Subcutaneous preadipocyte (primary cell): ENCODE measurements at places on chromosomes 1 and 21. TPM values are rescaled to one million over a fixed set of nuclear protein-coding genes. Genes with fewer than 3 reads are reported as not detected.

The RXRG gene
- total RNA-seq, result not detected in 2 replicates

The FCGR1A gene
- total RNA-seq, result not detected in 2 replicates

The IKBKE gene
- total RNA-seq, result 11.8 and 16.4 TPM in 2 replicates

The BARHL2 gene
- total RNA-seq, result not detected in 2 replicates

The S100A8 gene
- total RNA-seq, result not detected in 2 replicates

The HFM1 gene
- total RNA-seq, result 0.39 and 1.1 TPM in 2 replicates

The GBP4 gene
- under 0.01 and 0.37 TPM in 2 replicates for total RNA-seq

The ZNF692 gene
- total RNA-seq, result 20.6 and 23.9 TPM in 2 replicates

The FAM151A gene
- not detected in 2 replicates for total RNA-seq

The SELE gene
- not detected in 2 replicates for total RNA-seq

The ADAM30 gene
- not detected in 2 replicates for total RNA-seq
